ENCODE measurements at places on chromosomes 13 and 19.

DNA sequence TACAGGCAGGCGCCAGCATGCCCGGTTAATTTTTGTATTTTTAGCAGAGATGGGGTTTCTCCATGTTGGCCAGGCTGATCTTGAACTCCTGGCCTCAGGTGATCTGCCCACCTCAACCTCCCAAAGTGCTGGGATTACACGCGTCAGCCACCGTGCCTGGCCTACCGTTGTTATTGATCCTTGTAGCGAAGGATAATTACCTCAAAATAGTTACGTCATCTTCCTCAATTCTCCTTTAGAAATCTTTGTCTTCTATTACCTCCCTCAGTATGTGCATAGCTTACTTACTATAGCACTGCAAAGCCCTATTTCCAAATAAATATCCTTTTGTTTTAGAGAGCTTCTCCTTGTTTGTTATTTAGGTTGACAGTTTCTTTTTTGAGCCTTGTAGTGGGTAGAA is 9.4 kb upstream of the TLE6 start:
- DNase-seq: no peak

GRCh38 chr13:23381866-23382265 is 51.6 kb downstream of the SACS start:
- no peak for DNase-seq

- DNase-seq: no peak
These were observed 403.5 kb upstream of the MIR17HG start for GRCh38 chr13:90943946-90944345.

GRCh38 chr19:40414542-40415535 is 1.7 kb upstream of the PRX start:
- no peak for DNase-seq

GRCh38 chr19:39325778-39326665 is 5.4 kb upstream of the LRFN1 start:
- no peak for DNase-seq

DNA sequence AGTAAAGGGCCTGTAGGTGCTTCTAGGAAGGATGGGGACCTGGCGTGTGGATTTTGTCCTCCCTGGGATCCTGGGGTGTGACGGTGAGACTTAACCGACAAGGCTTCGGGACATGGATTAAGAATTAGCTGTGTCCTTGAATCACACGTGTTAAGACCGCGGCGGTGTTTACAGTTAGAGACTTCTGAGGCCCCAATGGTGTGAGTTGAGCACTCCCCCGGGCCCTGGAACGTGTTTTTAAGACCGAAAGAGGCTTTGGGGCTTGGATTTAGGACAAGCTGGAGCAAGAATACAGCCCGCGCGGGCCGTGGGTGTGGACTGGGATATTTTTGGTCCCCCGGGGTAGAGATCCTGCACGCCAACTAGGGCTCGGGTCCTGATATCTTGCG is 1.2 kb upstream of the SLC27A1 start:
- DNase-seq: no peak

DNA sequence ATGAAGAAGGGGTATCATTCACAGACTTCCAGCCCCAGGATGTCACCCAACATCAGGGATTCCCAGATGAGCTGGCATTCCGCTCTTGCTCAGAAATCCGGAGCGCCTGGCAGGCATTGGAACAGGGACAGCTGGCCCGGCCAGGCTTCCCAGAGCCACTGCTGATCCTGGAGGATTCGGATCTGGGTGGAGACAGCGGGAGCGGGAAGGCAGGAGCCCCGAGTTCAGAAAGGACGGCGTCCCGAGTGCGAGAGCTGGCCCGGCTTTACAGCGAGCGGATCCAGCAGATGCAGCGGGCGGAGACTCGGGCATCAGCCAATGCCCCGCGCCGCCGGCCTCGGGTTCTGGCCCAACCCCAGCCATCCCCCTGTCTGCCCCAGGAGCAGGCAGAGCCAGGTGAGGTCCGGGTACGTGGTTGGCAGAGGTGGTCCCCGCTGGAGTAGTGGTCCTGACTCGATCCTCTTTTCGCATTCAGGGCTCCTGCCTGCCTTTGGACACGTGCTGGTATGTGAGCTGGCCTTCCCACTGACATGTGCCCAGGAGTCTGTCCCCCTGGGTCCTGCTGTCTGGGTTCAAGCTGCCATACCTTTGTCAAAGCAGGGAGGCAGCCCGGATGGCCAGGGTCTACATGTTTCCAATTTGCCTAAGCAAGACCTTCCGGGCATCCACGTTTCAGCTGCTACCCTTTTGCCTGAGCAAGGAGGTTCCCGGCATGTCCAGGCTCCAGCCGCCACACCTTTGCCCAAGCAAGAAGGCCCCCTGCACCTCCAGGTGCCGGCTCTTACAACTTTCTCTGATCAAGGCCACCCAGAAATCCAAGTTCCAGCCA is 11.0 kb downstream of the PLEKHG2 start:
- no peak for DNase-seq

DNA sequence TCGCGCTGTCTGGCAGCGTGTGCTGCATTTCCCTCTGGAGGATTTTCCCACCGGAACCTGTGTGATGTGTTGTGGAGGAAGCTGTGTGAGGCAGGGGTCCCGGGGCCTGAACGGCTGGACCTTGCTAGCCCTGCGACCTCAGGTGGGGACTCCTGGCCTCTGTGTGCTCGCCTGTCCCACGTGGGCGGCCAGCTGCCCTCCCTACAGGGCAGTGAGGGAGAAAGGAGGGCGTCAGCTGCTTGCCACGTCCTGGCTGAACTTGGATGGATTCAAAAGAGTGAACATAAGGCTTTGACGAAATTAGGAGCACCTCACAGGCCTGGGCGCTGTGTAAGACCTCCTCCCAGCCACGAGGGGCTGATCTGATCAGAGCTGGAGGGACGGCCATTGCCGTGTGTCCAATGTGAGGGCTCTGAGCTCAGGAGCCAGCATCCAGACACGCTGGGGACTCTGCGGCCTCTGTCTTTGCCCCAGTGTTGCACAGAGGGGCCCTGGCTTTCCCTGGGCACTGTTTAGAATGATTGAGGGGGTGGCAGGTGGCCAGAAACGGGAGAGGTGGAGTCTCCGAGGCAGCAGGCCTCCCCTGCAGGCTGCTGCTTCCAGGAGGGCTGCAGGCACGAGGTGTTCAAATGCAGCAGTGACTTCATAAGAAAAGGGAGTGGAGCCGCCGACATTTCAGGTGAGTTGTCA is 13.0 kb downstream of the TFDP1 start:
- DNase-seq: no peak

DNA sequence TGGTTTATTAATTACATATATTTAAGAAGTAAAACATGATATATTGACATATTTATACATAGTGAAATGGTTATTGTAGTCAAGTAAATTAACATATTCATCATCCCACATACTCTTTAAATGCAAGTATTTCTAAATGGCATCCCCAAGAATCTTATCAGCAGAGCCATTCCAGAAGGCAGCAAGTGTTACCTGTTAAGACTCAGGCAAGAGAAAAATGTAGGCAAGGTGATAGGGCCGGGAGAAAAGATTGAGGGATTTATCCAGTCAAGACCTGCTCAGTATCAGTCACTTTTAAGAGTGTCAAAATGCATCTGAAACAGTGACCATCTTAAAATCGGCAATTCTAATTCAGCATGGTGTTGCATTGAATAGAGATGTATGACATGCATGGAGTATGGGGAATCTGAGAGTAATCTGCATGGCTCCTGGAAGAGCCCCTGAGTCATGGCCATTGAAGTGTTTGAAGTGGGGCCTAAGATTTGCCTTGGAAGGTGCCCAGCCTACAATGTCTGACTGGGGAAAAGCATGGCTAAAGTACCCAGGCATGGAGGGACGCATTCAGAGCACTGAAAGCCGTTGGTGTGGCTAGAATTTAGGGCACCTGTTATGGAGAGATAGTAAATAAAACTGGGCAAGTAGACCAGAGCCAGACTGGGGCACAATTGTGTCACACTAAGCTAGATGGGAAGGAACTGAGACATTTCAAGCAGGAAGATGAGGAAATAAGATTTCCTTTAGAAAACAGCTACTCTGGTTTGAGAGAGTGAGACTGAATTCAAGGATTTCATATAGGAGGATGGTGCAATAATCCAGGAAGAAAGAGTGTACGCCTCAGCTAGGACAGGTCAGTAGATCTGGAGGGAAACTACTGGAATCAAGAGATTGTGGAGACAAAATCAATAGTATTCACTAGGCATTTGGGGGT is 25.0 kb upstream of the C1QTNF9B start:
- DNase-seq: no peak

DNA sequence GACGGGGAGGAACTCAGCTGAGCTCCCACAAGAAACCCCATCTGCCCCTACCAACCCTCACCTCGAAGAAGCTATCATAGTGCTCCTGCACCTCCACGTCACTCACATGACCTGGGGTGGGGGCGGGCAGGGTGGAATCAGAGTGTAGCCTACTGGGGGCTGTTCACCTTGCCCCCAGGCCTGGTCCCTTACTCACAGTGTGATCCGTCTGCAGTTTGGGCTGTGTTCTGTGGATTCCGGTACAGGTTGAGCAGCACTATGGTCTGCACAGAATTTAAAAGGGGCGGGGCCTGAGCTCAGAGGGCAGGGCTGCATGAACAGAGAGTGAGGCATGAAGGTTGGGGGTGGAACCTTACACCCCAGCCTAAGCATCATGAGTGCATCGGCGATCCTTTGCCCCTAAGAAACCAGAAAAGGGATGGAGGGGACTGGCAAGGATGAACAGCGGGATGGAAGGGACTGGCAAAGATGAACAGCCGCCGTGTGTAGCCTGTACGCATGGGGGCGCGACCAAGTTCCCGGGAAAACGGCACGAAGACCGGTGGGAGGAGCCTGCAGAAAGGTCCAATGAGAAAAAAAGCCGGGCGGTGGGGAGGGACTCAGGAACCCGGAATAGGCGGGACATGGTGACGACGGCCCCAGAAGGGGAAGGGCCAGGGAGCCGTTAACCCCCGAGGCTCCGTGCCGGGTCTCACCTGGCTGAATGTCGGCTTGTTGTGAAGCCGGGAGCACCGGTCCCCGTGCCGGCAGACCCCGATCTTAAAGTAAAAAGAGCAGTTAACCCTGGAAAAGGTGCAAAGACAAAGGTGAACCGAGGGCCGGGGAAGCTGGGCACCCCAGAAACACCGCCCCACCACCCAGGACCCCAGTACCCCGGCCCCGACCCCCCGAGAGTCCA is 539 bp downstream of the U2AF1L4 start:
- peak; percentile 96 for DNase-seq

DNA sequence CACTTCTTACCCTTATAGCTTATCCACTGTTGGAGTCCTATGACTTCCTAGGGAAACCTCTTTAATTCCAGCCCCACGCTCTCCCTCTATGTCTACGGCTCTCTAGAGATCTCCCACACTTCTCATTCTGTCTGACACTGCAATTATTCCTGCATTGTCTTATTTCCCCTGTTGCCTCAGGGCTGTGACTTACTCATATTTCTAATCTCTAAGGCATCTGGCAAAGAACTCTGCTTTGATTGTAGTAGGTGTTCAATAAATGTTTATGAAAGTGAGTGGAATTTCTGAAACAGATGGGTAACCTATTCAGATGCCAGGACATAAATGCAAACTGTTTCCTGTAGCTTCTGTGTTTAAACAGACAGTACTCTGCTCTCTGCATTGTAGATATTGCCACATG is 102.4 kb upstream of the SERTM1 start:
- no peak for DNase-seq

GRCh38 chr13:91329733-91330132 is 17.8 kb upstream of the MIR17HG start:
- no peak for DNase-seq

GRCh38 chr13:26163812-26164211 is 58.3 kb downstream of the RNF6 start:
- DNase-seq: no peak

GRCh38 chr19:43895727-43896308 is 39.3 kb downstream of the ZNF45 start:
- no peak for DNase-seq

DNA sequence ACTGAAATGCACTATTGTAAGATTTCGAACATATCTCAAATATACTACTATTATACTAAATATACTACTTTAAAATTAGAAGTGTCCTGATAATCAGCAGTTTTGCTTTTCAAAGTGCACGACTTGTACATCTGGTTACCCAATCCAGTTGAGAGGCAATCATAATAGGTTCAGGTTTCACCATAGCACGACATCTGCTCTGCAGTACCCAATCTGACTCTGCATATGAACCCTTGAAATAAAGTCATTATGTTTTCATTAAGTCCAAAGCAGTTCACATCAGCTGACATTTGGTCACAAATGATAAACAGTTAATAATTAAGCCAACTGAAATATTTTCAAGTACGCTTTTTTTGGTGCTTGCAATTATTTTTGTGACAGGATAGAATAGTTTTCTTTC is 90.6 kb downstream of the PCDH9 start:
- DNase-seq: no peak

DNA sequence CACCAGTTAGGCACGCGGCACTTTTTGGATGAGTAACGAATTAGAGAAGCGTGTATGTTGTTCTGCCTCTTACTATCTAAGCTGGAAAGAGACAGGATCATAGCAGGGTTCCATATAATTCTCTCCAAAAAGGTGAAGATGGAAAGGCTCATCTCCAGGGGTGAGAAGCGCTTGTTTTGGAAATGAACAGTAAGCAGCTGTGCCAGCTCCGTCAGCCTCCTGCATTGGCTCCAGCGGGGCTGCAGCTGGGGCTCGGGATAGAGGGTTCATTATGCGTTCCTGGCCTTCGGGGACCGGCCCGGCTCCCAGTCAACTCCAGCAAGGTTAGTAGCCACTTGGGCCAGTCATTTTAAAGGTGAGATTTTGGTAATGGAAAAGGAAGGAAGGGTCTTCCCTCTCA is 155.5 kb downstream of the COL4A1 start:
- no peak for DNase-seq

GRCh38 chr13:111663953-111664421 is 343.5 kb downstream of the TEX29 start:
- no peak for DNase-seq

DNA sequence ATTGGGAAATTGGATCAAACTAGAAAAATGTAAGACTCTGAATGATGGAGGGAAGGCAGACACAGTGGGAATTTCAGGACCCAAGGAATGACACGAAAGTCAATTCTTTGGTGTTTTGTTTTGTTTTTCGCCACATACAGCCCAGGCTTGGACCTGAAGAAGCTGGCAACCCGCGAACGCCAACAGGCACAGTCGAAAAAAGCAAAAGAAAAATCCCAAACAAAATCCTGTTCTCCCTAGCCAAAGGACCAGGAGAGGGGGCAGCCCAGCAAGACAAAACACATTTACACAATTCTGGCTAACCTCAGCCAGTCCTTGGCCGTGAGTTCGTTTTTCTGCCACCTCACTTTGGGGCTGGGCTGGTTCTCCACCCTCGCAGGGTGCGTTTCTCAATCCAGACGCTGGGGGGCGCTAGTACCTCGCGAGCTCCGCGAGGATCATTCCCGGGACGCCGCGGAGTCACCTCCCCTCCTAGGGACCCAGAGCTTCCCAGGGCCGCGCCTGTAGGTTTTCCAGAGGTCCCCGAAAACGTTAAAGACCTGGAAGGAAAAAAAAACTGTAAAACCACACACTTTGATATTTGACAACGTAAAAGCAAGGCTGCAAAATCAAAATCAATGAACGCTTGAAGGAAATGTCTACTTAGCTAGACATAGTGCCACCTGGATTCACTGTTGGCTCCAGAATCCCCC is 34.9 kb upstream of the TPM4 start:
- peak; percentile 89 for DNase-seq

Data from Right ventricle myocardium inferior (tissue), 1 donor.